ENCODE measurements at places on chromosomes 16 and 17.

DNA sequence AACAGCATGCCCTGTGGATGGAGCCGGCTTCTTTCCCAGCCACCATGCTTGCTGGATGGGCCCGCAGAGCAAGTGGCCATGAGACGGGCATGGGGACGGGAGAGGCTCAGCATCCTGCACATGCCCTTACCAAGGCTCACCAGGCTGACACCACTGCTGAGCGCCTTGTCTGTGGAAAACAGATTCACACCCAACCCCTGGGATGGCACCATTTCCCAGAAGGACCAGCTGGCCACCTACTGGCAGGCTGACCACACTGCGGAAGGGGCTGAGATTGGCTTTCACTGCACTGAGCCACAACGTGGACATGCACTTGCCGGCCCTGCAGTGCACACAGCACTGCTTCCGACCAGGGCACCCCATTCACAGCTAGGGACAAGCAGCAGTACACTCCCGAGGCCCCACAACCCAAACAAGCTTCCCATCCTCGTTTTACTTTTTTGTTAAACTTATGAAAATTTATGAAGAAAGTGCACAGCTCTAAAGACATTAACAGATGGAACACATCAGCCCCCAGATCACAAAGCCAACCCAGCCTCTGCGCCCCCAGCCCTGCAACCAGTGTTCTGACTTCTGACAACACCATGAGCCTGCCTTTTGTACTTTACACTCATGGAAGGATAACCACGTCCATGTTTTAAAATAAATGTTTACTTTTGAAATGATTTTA lies 13.9 kb upstream of the KRTAP17-1 start:
- no peak for DNase-seq

DNA sequence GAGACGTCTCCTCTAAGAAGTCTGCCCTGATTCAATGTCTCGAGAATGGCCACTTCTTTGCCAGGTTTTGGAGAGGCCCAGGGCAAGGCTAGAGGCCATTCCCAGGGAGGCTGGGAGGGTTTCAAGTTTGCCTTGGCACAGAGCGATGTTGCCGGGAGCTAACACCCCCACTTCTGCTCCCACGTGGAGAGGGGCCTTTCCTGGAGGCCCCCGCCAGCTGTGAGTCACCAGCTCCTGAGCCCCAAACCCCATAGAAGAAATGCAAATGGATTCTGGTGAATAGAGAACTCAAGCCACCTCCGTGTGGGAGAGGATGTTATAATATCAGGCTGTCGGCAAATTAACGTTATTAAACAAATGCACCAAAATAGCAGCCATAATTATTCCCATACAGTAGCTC lies 62.2 kb downstream of the CACNG5 start:
- DNase-seq, result no peak

- no peak for DNase-seq
Measured at GRCh38 chr16:56564793-56565477, at the start of gene MT4. Gene MT4 (plus strand): TSS chr16:56565073. CDS start chr16:56565129, 56 bp downstream.

GRCh38 chr17:62802561-62803205 lies 5.4 kb downstream of the MARCHF10 start:
- no peak for DNase-seq

- no peak for DNase-seq
Measured at GRCh38 chr16:59192551-59193199, 458.6 kb upstream of the GOT2 start.

Data from stimulated activated CD8-positive, alpha-beta memory T cell treated with anti-CD3 and anti-CD28 coated beads, Interleukin-4, amount 100 ng/mL, for 4 hours (primary cell).